ENCODE measurements at places on chromosomes 6 and 20. TPM values are rescaled to one million over a fixed set of nuclear protein-coding genes. Genes with fewer than 3 reads are reported as not detected.
A peak's percentile ranks its signal among the peaks of the same experiment; 100 is the strongest.

Gene SLC4A11
- 8.8 TPM for total RNA-seq

Gene SPTLC3
- total RNA-seq, result 18.9 TPM

Gene AFG1L
- total RNA-seq, result 8.8 TPM

Gene RBPJL
- total RNA-seq, result 0.12 TPM

Gene SIGLEC1
- total RNA-seq, result 34.2 TPM

Gene WFDC5
- not detected for total RNA-seq

Gene HUS1B
- 1.2 TPM for total RNA-seq

Gene SEL1L2
- not detected for total RNA-seq

Gene PLCB1
- 9.0 TPM for total RNA-seq

DNA sequence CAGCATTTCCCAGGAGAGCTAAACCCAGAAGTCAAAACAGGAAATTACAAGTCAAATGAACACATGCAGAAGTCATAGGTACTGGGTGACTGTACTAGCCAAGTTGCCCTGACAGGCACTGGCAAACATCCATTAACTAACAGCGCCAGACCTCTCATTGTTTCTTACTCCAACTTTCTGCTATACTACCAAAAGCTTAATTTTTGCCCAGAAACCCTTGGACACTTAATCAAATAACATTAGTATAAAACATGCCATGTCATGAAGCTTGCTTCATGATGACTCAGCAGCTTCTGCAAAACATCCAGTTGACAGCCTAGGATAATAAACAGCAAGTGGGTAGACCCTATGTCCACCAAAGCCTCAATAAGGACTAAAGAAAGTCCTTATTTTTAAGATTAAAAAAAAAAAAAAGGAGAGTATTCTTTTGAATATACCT is 3.5 kb downstream of the NUP153 start:
- DNase-seq, result no peak

DNA sequence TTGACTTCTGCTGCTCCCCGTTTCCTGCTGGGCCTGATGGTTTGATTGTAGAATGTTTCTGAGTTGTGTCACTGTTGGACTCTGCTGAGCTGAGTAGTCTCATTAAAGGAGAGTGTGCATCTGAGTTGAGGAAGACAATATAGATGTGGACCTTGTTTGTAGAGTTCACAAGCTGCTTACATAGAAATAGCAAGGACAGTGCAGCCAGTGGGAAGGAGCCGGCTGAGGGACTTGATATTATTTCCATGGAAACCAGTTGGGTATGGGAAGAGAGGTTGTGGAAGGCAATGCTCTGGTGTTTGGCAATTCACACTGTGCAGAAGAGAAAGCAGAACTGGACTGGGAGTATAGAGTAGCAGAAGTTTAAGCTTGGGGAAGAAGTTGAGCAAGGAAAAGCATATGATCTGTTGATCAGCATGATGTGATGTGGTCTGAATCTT is 14.8 kb downstream of the IGF2R start:
- DNase-seq, result peak; percentile 29

DNA sequence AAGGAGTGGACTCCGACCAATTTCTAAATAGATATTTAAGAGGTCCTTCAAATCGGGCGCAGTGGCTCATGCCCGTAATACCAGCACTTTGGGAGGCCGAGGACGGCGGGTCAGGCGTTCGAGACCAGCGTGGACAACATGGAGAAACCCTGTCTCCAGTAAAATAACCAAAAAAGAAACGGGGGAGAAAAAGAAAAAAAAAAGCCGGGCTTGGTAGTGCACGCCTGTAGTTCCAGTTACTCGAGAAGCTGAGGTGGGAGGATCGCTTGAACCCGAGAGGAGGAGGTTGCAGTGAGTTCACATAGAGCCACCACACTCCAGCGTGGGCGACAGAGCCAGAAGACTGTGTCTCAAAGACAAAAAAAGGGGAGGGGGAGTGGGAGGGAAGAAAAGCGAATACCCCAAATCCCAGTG is 53.3 kb upstream of the HFE start:
- no peak for DNase-seq

DNA sequence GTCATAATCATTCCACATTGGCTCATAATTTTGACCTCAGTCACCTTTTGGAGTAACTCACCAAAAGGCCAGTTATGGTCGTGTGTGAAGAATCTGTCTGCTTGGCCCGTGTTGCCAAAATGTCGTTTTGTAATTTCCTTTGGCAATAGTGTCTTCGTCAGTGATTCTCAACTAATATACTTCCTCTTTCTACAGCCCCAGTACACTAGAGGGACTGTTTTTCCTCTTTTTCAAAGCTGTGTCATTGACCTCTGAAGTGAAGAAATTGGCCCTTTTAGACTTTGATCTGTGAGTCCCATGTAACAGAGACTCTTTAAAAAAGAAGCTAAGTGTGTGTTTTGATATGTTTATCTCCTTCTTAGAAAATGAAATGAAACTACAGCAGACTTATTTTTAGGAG is 5.2 kb downstream of the FOXO3 start:
- DNase-seq, result peak; percentile 92

DNA sequence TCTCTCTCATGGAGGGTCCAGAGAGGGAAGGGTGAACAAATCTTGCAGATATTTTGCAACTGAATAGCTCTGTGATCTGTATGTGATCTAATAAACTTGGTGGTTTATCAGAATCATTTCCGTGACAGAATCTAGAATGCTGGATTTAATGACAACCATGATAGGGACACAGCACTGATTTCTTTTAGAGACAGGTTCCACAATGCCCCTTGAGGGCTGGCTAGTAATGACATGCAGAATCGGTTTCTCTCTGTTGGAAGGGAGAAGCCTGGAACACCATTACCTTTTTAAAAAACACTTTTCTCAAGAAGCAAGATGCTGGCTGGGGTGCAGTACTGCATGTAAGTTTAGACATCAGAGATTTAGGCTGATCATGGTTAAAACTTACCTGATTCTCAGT is 313.4 kb downstream of the CDH26 start:
- DNase-seq, result no peak

DNA sequence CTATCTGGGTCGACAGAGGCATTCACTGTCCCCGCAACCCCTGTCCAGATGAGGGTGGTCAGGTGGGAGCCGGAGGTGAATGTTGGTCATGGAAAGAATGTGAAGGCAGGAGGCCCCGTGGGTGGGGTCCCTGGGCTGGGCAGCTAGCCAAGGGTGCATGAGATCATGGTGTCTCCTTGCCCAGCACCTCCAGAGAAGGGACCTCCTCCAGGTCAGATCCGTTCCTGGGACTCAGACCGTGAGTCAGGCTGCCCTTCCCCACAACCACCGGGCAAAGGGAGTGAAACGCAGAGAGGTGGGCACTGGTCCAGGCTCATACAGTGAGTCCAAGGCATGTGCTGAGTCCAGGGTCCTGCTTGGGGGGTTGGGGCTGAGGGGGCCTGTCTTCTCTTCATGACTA is 3.5 kb downstream of the FOXS1 start:
- DNase-seq, result peak; percentile 45

- DNase-seq, result no peak
Observed at GRCh38 chr6:36349240-36349639, 12.6 kb upstream of the BNIP5 start.

DNA sequence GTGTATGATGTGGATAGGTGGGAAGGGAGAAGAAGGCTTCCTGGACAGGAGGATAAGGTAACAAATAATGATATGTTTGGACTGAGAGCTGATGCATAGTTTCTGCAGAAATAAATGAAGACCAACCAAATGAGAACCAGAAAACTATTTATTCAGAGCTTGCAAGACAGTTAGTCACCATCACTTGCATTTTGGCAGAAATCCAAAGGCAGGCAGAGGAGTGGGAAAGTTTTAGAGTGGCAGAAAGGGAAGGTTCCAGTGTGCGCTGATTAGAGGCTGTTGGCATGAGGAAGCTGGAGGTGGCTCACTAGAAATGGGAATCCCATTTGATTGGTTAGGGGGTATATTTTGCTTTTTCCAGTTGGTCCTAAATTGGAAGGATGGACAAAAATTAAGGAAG is 13.0 kb upstream of the F13A1 start:
- DNase-seq, result no peak

DNA sequence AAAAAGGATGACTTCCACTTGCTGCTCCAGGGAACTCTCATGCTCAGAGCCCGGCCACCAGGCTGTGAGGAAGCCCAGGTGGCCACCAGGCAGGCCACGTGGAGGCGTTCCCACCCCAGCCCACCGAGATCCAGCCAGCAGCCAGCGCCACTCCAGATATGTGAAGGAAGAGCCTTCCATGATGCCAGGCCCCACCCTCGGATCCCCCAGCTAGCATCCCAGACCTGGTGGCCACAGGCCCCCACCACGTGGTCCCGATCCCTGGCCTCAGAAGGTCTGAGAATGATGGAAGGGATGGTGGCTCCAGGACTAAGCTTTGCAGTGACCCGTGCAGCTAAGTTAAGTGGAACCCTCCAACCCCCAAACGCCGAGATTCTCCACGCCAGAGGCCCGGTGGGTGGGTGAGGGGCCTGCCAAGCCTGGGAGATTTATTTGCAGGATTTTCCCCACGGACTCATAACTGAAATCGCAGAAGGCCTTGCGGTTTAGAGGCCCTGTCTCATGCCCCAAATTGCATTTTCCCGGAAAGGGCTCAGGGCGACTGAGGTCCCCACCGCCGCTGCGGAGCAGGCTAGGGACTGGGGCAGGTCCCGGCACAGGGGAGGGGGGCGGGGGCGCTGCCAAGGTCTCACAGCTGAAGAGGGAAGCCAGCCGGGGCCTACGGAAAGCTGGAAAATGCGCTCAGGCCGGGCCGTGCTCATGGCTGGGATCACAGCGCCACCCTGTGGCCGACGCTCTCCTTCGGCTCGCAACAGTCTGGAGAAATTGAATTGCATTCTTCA is 31.1 kb upstream of the CST7 start:
- DNase-seq, result peak; percentile 93

DNA sequence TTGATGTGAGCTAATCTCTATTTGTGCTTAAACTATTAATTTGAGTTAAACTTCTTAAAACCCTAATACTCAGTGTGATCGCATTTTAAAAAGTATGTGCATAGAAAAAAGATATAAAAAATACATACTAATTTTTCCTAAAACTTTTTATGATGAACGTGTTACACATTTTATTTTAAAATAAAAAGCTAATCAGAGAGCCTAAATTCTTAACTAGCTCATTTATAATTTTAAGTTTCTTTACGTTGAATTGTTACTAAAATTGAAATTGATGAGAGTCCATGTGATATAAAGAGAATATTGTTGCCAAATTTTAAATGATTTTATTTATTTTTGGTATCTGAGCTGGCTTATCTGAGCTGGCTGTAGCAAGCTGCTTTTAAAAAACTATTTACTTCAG is 6.6 kb downstream of the MAP3K4 start:
- DNase-seq, result no peak

GRCh38 chr6:158837684-158838625 is 18.8 kb upstream of the EZR start:
- DNase-seq, result no peak

DNA sequence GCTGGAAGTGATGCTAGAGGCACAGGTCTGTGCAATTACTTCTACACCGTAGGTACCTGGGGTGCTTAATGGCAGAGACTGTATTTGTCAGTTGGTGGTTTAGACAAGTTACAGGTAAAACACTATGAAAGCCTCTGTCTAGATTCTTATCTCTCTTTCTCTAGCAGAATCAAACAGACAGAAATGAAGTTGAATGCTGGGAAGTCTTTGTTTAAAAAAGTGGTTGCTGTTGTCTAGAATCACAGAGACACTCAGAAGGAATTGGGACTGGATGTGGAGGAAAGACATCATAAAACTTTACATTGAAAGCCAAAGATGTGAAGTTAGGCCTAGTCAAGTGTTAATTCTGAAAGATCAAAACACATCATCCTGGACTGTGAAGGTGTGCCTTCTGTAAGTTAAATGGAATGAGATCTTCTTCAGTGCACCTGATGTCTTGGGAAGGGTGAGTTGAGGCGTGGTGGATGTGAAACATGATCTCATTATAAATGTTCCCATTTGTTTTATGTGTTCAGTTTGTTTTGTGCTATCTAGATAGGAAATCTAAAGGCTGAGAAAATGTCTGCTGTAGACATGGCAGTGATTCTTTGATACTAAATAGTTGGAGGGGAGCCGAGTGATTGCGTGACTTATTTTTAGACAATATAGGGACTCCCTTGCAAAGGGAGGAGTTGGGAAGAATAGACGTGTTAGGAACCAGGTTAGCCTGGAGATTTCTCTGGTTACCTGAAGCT is 290.2 kb downstream of the SOX4 start:
- DNase-seq, result no peak

DNA sequence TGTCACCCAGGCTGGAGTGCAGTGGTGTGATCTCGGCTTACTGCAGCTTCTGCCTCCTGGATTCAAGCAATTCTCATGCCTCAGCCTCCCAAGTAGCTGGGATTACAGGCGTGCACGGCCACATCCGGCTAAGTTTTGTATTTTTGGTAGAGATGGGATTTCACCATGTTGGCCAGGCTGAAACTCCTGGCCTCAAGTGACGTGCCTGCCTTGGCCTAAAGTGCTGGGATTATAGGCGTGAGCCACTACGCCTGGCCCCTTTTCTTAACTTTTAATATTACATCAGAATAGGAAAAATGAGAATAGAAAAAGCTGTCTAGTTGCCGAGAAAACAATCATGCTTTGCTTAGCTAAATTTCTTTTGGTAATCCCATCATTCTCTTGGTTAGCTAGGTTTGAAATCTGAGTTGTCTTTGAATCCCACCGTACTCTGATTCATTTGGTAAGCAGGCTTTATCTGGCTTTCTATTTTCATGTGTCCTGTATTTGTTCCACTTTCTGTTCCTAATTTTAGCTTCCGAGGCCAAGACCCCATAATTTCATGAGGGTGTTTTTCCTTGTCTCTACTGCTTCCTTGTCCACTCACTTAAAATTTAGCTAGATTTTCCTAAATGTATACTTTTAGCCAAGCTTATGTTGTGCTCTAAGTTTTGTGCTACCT is 83.5 kb downstream of the NCOA3 start:
- no peak for DNase-seq

DNA sequence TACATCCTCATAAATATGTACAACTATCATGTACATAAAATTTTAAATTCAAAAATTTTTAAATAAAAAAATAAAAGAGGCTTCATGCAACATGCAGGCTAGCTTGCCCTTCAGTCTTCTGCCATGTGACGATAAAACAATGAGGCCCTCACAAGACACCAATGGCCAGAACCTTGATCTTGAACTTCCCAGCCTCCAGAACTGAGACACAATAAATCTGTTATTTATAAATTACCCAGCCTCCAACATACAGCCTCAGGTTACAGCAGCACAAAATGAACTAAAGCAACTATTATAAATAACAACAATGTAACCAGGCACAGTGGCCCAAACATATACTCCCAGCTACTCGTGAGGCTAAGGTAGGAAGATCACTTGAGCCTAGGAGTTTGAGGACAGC is 42.8 kb downstream of the SERAC1 start:
- DNase-seq, result no peak

All from lung (tissue), 17 donors.